GM23248 (cell line): ENCODE measurements at places on chromosomes 6 and 20. TPM values are rescaled to one million over a fixed set of nuclear protein-coding genes. Genes with fewer than 3 reads are reported as not detected.

The SPINT4 gene
- not detected in 2 replicates for total RNA-seq

The ZBTB46 gene
- total RNA-seq = 1.9 and 3.9 TPM in 2 replicates

The ENPP1 gene
- 53.7 and 60.4 TPM in 2 replicates for total RNA-seq

DNA sequence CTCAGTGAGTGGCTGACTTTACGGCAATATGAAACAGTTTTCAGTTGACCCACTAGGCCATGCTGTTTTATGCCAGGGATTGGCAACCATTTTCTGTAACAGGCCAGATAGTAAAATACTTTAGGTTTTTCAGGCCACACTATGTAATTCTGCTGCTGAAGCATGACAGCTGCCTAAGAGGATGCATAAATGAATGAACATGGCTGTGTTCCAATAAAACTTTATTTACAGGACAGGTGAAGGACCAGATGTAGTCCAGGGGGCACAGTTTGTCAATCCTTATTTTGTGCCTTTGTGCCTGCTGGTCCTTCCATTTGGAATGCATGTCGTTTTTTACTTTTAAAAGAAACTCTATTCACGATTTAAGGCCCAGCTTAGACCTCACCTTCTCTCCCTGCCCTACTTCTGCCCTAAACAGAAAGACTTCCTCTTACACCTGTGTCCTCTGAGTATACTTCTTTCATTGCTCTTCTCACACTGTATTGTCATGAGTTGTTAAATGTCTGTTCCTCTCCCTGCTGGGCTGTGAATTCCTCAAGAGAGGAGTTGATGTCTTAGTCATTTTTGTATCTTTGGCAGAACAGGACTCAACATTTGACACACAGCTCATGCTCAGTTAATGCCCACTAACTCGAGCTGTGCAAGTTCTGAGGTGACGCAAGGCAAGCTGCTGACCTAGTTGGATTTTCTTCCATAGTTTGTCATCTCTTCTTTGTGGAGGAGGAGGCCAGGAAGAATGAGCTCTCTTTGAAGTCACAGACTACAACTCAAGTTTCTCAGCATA lies 90.1 kb upstream of the MAP7 start:
- DNase-seq = peak; percentile 94
- H3K36me3 ChIP-seq = no peaks in the 10 kb centered on the region
- H3K27me3 ChIP-seq = no peaks in the 10 kb centered on the region
- H3K4me3 ChIP-seq = no peak overlapping the region
- H3K4me1 ChIP-seq = peaks cover 15% of the 10 kb centered on the region

- H3K36me3 ChIP-seq = peaks cover 38% of the 10 kb centered on the region
- no peak overlapping the region for H3K4me3 ChIP-seq
- no peak for DNase-seq
- no peak overlapping the region for H3K27ac ChIP-seq
Measured at GRCh38 chr20:35468671-35469334, 13.4 kb downstream of the CEP250 start.

- H3K4me1 ChIP-seq = no peaks in the 10 kb centered on the region
- DNase-seq = no peak
- H3K36me3 ChIP-seq = no peaks in the 10 kb centered on the region
- no peak overlapping the region for H3K27ac ChIP-seq
- H3K27me3 ChIP-seq = no peaks in the 10 kb centered on the region
Measured at GRCh38 chr6:29483186-29483585, 4.6 kb downstream of the MAS1L start.

GRCh38 chr6:170209354-170210025 lies 81.4 kb downstream of the DLL1 start:
- no peaks in the 10 kb centered on the region for H3K36me3 ChIP-seq
- no peak overlapping the region for H3K27ac ChIP-seq

GRCh38 chr6:145529582-145529981 lies 205.7 kb downstream of the EPM2A start:
- no peak overlapping the region for H3K27ac ChIP-seq
- no peak overlapping the region for H3K4me3 ChIP-seq
- 0 out of 2 replicates have a peak, but pooled peaks cover 10% of the 10 kb centered on the region for H3K27me3 ChIP-seq
- no peaks in the 10 kb centered on the region for H3K36me3 ChIP-seq
- H3K4me1 ChIP-seq = no peaks in the 10 kb centered on the region

DNA sequence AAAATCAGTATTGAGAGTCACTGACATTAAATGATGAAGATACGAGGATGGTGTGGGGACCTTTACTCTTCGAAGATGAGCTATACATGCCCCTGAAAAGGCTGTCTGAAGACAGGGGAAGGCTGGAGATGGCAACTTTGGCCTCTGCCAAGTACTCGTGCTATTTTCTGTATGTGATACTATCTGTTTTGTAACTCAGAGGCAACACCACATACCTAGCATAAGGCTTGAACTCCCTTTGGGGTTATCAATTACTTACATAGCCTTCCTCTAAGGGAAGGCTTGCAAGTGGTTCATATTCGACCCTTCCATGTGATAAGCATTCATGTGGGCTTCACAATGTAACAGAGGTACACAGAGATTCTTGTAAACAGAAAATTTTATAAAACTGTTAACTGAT lies 68.7 kb upstream of the FBXO30 start:
- H3K4me1 ChIP-seq = peaks cover 31% of the 10 kb centered on the region
- no peak overlapping the region for H3K4me3 ChIP-seq
- no peak for DNase-seq
- no peak overlapping the region for H3K27ac ChIP-seq
- no peaks in the 10 kb centered on the region; the same call in 1 of the 2 replicates for H3K36me3 ChIP-seq
